ENCODE measurements at places on chromosomes 11 and 22.

GRCh38 chr11:95442531-95443050 lies 211.6 kb upstream of the SESN3 start:
- no peak for DNase-seq

- no peak for DNase-seq
Observed at GRCh38 chr11:111391328-111392124, 12.5 kb upstream of the POU2AF1 start.

- DNase-seq: no peak
Observed at GRCh38 chr11:130544266-130544665, 95.8 kb downstream of the ADAMTS15 start.

GRCh38 chr11:18778468-18778867 lies 13.1 kb downstream of the PTPN5 start:
- DNase-seq: peak; percentile 47

DNA sequence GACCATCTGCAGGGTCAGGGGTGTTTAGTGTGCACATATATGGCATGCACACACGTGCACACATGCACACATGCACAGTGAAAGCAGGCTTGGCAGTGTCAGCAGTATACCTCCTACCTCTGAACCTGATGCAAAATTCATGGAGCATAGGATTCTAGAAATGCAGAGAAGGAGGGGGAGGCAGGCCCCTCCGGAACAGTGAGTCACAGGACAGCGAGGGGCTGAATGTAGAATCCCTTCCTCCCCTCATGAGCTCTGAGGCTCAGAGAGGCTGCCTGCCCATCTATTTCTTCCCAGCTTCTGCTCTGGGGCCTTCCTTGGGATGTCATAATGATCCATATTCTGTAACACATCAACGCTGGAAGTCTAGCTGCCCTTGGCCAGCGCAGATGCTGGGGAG lies 66.7 kb upstream of the NECTIN1 start:
- no peak for DNase-seq

- DNase-seq: peak; percentile 28
Observed at GRCh38 chr22:47105085-47105484, 342.6 kb downstream of the TBC1D22A start.

- DNase-seq: no peak
Observed at GRCh38 chr11:11244470-11245080, 108.5 kb downstream of the CSNK2A3 start.
